ENCODE measurements at places on chromosomes 11 and 22. TPM values are rescaled to one million over a fixed set of nuclear protein-coding genes. Genes with fewer than 3 reads are reported as not detected.

DNA sequence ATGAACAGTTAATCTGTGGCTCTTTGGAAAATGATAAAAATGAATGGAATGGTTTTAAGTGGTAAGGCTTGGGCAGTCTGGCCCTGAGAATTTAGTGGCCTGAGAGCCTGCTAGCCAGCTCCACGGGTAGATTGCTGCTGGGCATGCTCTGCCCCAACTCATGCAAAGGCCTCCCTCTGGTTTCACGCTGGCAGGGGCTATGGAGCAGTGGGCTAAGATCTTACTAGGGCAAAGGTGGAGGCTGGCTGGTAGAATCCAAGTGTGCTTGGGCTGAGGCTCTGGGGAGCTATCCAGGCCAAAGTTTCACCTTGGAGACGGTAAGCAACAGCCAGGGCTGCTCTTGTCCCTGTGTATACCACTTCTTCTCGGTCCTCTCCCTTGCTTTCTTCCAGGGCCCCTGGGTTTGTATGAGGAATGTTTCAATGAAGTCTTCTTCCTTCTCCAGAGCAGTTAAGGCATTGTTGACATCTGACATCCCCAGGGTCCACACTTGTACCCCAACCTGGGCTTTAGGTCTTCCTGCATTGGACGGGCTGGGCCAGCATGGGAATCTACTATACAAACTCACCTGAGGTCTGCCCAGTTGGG lies 27.4 kb downstream of the UBE2L3 start:
- no peak for DNase-seq

GRCh38 chr22:35971456-35972119 lies 57.0 kb downstream of the RBFOX2 start:
- peak; percentile 6 for DNase-seq

- no peak for DNase-seq
These were observed 138.7 kb downstream of the TRIM29 start for GRCh38 chr11:119999220-119999619.

GRCh38 chr11:66020618-66021357 lies 5.5 kb downstream of the CATSPER1 start:
- DNase-seq, result peak; percentile 93

DNA sequence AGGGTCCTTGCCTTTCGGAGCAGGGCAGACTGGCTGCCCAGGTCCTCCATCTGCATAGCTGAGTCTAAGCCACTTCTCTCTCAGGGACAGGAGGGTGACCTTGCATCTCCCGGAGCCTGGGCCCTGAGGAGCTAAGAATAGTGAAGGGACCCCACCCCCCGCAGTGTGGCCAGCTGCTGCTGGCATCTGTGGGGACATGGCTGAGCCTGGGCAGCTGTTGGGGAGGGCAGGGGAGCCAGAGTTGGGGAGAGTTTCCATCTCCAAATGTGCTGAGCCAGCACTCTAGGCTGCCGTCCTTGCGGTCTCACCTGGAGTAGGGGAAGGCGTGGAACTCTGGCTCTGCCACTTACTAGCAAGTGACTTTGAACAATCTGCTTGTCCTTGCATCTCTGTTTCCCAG lies 34.8 kb upstream of the SHISAL1 start:
- no peak for DNase-seq

DNA sequence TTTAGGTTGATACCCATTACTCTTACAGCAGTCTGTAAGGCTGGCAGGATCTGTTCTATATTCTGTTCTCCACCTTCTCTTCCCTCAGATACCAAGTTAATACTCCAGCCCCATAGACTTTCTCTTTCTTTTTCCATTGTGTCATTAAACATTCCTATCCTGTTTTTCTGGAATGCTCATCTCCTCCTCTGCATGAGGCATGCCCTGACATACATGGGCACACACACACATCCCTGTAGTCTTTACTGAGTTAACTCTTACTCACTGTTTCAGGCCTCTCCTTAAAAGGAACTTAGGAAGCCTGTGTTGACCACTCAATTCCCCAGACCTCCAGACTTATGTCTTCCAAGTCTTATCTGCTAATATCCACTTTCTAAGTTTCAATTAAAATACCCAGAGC lies 476.8 kb downstream of the METTL15 start:
- no peak for DNase-seq

Gene PSMC3
- total RNA-seq, result 665 TPM

All from A172 (cell line).